ENCODE measurements at places on chromosomes 4 and X.

- no peak for DNase-seq
Observed at GRCh38 chrX:35166023-35166422, 223.4 kb downstream of the FAM47B start.

DNA sequence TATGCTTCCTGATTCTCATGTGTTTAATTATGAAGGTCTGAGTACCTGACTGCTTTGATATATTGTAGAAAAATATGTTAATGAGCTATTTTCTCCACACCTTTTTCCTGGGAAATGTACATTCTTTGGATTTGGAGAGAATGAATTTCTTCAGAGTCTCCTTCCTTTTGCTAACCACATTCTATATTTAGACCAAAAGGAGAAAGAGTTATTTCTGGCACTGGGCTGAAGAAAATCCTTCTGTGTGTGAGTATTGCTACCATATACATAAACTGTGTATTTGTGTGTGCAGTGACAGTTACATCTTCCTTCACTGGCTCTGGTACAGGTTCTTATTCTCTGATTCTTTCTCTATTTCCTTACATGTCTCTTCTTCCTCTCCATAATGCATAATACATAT, 44.5 kb upstream of the PGRMC2 start:
- DNase-seq: no peak

- DNase-seq: no peak
Observed at GRCh38 chrX:119398587-119398973, 556 bp upstream of the SLC25A43 start.

DNA sequence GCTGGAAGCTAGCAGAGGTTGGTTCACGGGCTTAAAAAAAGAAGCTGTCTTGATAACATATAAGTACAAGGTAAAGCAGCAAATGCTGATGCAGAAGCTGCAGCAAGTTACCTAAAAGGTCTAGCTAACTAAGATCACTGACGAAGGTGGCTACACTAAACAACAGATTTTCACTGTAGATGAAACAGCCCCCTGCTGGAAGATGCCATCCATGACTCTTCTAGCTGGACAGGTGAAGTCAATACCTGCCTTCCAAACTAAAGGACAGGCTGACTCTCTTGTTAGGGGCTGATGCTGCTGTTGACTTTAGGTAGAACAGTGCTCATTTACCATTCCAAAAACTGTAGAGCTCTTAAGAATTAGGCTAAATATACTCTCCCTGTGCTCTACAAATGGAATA, 99.5 kb downstream of the FBXW7 start:
- DNase-seq: no peak

DNA sequence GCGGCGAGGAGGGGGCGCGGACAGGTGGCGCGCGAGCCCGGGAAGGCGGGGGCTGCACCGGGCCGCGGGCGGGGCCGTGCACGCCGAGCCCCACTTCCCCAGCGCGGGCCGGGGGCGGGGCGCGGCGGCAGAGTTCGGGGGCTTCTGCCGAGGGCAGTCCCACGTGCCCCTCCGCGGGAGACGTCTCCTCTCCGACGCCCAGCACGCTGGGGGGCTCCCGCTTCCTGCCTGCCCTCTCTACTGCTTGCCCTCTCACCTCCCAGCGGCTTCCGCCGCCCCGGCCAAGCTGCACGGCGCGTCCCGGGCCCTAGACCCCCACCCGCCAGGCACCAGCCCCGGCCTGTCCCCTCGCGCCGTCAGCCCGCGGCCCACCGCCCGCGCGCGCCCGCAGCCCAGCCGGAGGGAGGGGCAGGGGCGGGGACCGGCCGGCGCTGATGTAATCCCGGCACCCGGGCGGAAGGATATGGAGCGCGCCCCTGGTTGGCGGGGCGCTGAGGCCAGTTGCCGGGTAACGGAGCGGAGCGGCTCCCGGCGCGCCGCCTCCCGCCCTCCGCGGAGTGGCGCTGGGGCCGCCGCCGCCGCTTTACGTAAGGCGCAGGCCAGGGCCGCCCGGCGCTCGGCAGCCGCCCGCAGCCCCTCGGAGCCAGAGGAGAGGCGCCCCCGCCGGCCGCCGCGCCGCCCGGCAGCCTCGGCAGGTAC, at the start of gene KIAA0232:
Gene KIAA0232, plus strand, starts transcription at position 581 of the 699 bp plus-strand sequence. CDS start 41,727 bp downstream, outside the sequence.
- DNase-seq: peak; percentile 90

DNA sequence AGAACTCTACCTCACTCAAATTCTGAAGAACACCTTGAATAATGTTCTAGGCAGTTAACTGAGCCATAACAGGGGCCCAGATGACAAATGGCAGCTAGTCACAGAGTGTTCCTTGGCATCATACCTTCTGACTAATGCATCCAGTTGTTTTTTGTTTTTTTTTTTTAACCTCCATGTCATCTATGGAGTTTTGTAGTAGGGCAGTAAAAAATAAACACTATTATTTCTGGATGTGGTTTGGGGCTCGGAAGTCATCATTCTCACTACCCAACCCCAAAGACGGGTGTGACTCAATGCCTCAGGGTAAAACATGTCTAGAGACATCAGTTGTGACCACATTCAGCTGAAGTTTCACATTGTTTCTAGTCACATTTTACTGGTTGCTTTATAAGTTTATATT, 31.2 kb upstream of the MCF2 start:
- DNase-seq: no peak

DNA sequence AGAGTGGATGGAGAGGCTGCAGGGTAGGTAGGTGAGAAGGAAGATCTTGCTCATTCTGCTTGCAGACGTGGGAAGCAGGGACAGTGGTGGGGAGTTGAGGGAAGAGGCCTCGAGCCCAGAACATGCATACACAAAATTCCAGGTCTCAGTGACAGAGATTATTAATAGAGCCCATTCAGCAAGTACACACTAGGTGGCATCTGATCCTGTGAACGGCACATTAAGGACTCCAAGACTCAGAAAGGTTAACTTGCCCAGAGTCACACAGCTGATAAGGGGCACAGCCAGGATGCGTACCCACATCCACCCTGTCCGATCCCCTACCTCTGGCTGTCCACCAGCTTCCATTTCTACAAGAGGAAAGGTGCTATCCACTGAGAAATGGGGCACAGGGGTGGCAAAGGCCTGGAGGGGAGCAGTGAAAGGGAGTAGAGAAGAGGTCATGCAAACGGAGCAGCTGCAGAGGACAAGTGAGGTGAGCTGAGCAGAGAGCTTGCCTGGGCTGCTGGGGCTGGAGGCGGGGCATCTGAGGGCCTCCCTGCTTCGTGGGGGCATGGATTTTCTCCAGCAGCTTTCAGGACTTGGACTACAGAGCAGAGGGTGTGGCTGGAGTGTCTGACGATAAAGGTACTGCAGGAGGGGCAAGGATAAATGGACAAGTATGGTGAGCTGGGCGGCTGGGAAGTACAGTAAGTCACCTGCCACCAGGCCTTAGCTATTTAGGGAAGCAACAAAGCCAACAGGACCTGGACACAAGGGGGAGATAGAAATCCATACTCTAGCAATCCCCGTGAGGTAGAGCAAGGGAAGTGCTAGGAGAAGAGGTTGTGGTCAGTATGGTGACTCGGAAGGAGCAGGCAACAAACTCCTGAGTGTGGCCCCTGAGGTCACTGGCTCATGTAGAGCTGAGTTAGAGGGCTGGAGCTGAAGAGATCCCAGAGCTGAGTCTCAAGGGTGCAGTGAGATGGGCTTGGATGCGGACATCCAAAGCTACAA, 11.2 kb downstream of the IDS start:
- DNase-seq: no peak

- peak; percentile 43 for DNase-seq
Observed at GRCh38 chrX:14095702-14096101, 66.0 kb upstream of the GEMIN8 start.

Data from CD4-positive, alpha-beta memory T cell (primary cell).